Stimulated activated CD4-positive, alpha-beta T cell treated with anti-CD3 and anti-CD28 coated beads, Interleukin-1b, Interleukin-23, amount 100 ng/mL, for 4 hours (primary cell): ENCODE measurements at places on chromosomes 3 and 15.
A peak's percentile ranks its signal among the peaks of the same experiment; 100 is the strongest.

DNA sequence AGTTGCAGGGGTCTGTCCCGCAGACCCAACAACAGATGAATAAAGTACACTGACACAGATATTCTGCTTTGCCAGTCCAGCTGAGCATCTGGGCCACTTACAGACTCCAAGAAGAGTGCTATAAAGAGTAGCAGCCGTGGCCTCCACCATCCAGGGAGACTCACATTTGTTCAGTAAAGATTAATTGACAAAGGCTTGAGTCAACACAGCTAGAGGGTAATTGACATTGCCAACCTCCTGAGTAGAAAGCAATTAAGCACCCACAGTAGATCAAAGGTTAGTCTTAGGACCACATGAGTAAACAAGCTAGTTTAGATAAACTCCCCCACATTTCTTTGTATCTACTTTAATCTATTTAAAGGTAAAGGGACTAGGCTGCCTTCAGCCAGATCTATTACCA, 16.3 kb upstream of the CRTC3 start:
- no peak for DNase-seq

- DNase-seq = no peak
These were observed 14.6 kb upstream of the MAGEF1 start for GRCh38 chr3:184726497-184726896.

- DNase-seq = no peak
These were observed 698.8 kb downstream of the MECOM start for GRCh38 chr3:168964736-168965135.

GRCh38 chr3:124557433-124558232, 172.6 kb upstream of the UMPS start:
- DNase-seq = no peak

DNA sequence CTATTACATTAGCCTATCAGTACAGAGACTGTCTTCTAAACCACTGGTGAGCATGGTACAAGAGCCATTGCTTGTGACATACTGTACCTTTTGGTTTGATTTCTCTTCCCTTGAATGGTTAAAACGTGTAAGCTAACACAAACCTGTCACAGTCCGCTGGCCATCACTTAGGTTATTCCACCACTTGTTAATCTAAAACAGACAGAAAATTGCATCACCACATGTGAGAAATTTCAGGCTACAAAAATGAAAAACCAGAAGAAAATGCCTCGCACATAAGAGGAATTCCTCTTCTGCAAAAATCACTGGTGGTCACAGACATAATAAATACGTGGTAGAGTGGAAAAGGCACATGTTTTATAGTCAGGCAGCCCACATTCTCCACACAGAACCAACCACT, 22.1 kb downstream of the PARL start:
- DNase-seq = no peak

DNA sequence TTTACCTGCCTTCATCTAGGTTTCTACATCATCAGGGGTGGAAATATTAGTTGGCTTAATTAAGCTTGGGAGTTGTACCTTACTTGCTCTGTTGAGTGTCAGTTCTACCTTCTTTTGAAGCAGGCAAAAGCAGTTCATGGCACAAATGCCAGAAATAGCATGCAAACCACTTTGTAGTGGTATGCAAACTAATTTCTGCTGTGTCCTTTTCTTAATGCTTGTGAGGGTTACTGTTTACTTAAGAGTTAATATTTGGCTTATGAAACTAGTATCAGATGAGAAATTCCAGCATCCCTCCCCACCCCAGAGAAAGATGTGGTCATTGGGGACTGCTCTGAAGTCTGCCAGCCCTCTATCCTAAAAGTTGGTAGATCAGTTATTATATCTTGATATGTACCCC, 7.1 kb downstream of the ATP2C1 start:
- DNase-seq = no peak

GRCh38 chr3:151168269-151169094, 34.5 kb downstream of the GPR171 start:
- peak; percentile 85 for DNase-seq

- DNase-seq = no peak
These were observed 24.5 kb downstream of the MAP2K1 start for GRCh38 chr15:66411190-66411589.

DNA sequence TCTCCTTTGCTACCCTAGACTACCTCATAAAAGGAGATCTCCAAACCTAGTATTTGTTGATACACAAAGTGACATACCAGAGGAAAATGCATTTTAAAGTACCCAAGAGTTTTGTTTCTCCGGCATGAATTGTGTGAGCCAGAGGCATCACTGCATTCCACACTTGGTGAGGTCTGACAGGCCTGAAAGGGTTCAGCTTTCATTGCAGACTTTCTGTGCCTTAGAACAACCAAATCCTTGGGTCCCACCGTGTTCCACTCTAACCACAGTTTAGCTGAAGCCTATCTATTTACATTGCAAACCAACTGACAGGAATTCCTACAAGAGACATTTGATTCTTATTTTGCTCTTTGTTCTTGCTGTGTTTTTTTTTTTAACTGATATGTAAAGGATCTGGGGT, 21.0 kb upstream of the EID1 start:
- no peak for DNase-seq

DNA sequence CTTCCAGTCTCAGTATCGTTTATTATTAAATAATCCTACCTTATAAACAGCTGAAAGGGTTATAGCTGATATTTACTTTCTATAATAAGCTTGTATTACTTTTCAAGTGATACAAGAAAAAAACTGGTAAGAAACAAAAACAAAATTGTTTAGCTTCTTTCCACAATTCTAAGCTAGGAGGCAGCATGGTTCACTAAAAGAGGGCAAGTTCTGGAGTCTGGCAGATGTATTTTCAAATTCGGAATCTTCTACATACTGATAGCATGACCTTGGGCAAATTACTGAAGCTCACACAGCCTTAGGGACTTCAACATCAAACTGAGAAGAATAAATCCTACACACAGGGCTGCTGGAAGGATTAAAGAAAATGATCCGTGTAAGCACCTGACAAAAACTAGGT, 15.4 kb downstream of the C15orf62 start:
- DNase-seq = no peak

DNA sequence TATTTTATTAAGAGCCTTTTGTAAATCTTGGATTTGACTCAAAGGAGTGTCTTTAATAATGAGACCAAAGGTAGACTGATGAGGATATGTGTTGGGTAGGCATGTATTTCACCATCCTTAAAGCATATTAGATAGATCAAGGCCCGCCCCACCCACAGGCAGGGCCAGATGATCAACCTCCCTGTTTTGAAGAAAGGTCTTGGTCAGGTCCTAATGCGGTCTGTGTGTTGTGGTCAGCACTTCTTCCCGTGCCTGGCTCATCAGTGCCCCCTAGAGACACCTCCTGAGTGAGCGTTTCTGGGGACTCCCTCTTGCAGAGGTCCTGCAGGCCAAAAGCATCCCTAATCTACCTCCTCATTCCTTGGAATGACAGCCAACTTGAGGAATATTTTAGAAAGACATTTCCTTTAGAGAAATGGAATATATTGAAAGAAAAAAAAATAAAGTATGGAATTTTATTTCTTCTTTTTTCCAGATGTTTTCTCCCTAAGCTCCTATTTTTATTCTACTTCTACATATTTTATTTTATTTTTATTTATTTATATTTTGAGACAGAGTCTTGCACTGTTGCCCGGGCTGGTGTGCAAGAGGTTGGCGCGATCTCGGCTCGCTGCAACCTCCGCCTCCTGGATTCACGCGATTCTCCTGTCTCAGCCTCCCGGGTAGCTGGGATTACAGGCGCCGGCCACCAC, 6.0 kb downstream of the TM4SF4 start:
- no peak for DNase-seq

DNA sequence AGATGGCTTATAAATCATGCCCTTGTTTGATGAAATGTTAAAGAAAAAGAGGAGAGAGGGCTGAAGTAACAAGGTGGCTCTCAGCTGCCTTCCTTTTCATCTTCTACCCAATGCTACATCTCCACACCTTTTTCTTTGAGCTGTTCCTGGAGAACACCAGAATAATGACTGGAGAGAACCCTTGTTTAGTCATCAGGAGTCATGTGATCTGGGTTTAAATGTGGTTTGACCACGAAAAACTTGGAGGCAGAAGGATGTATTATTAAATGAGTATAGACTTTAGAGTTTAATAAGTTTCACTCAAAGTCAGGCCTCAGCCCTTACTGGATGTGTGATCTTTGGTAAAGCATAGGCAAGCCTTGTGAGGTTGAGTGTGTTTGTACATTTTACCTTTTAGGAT, 230.3 kb upstream of the TBL1XR1 start:
- no peak for DNase-seq

DNA sequence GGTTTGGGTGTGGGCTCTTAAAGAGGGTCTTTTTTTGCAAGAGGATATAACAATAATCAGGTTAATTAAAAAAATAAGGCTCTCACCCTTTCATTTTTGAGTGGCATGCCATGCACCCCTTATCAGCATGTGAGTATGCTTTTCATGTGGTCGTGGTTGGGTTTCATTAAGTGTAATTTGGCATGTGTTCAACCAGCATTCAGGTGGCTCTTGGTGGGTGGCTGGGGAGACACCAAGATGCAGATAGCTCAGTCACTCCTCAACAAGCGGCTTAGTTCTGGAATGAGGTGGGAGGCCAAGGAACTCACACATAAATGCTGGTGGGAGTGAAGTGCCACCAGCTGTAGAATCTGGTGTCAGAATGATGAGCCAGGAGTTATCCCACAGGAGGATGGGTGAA, 66.8 kb downstream of the FLNB start:
- no peak for DNase-seq

GRCh38 chr3:129622226-129622874, 15.9 kb upstream of the PLXND1 start:
- no peak for DNase-seq

DNA sequence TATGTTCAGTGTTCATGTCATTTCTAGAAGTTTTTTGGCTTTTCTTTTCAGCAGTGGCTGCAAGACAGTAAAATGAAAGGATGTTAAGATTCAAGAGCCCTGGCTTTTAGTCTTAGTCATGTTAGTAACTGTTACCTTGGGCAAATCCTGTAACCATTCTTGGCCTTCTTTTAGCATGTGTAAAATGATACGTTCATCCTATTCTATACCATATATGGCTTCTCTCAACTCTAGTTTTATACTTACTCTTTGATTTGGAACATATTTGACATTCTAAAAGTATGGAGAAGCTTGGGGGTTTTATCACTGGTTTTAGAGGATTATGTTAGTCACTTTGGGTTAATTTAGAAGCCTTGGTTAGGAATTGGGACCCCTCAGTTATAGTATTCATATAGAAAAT, 20.1 kb downstream of the GTF2E1 start:
- no peak for DNase-seq

- no peak for DNase-seq
These were observed 74.1 kb upstream of the MITF start for GRCh38 chr3:69665026-69665737.

DNA sequence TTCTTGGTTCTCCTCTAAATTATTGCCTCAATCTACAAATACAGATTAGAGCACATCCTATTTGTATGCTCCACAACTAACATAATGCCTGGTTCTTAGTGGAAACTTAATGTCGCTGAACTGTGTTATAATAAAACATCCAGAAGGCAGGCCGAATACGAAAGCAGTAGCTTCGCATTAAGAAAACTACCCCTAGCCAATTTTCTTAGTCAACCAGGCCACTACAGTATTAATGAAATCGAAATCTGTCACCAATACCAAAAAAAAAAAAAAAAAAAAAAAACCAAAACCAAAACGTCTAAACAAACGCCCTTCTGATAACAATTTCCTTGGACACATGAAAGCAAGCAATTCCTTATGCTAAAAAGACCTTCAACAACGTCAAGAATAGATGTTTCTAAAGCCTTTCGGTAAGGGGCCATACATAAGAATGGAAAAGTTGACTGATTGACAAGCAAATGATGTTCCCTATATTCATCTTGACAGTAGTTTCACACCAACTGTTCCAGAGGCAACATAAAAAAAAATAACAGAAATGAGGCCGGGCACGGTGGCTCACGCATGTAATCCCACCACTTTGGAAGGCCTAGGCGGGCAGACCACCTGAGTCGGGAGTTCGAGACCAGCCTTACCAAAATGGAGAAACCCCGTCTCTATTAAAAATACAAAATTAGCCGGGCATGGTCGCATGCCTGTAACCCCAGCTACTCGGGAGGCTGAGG, 1.3 kb downstream of the DENND6A start:
- DNase-seq = no peak

DNA sequence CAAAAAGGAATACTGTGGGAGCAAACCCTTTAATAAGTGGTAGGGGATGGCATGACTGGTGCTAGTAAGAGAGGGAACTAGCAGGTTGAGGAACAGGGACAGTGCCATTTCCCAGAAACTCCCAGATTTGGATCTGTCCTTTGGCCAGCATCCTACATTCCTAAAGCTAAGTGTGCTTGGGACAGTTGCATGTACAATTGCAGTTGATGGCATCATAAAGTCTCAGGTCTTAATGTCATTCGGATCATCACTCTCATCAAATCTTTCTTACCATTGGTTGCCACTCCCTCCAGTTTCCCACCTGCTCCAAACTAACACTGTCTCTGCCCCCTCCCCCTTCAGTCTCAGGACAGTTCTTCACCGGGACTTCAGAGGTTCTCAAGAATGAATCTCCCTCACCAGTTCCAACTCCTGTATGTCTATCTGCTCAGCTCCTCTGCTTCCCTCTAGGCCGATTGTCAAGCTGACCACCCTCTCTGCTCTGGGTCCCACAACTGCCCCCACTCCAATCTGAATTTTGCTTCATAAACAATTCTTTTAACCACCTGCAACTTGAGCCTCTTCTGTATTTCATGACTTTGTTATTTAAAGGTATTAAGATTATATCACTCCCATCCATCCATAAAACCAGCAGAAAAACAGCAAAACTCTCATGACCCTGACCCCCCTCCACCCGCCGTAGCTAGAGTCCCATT, 260.8 kb downstream of the CGGBP1 start:
- no peak for DNase-seq

GRCh38 chr3:185280572-185281365, 26.9 kb upstream of the EHHADH start:
- no peak for DNase-seq

DNA sequence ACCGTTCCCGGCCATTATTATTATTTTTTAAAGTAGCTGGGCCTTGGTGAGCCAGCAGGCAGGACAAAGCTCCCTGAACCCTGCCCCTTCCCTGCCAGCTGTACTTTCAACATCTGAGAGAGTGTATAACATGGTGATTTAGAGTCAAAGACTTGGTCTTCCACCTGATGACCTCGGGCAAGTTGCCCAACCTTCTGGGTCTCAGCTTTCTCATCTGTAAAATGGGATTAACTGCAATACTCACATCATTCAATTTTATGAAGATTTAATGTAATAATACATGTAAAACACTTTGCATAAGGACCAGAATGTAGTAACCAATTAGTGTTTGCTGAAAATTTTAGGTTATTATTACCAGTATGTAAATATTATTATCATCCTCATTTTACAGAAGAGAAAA, 11.9 kb upstream of the TRH start:
- DNase-seq = no peak

- DNase-seq = no peak
These were observed 2.4 kb upstream of the PHGR1 start for GRCh38 chr15:40348474-40348870.

- DNase-seq = no peak
These were observed 29.8 kb upstream of the FAM98B start for GRCh38 chr15:38424101-38424552.
